ENCODE measurements at places on chromosomes 3 and 15.

- DNase-seq = no peak
Observed at GRCh38 chr15:59424616-59425015, 13.4 kb upstream of the FAM81A start.

GRCh38 chr3:172291650-172292049 lies 156.6 kb downstream of the GHSR start:
- DNase-seq = no peak

GRCh38 chr3:177144922-177145321 lies 52.4 kb downstream of the TBL1XR1 start:
- DNase-seq = no peak

- peak; percentile 45 for DNase-seq
Observed at GRCh38 chr15:80242132-80242769, 9.8 kb downstream of the CTXND1 start.

GRCh38 chr3:46693892-46694226 lies 380 bp upstream of the ALS2CL start:
- DNase-seq = no peak

- DNase-seq = no peak
Observed at GRCh38 chr3:140399871-140400270, 278.0 kb upstream of the TRIM42 start.

DNA sequence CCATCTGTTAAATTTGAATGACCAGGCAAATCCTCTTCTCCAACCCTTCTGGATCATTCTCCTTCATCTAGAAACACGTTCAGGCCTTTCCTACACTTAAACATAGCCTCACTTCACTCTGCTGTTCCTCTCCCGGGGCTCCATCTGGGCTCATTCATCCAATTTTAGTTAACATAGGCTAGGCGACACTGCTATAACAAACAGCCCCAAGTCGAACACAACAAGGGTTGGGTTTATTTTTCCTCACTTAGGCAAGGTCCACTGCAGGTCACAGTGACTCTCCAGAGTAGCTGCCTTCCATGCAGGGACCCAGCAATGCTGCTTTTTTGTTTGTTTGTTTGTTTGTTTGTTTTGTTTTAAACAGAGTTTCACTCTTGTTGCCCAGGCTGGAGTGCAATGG lies 250.8 kb downstream of the XXYLT1 start:
- DNase-seq = no peak

DNA sequence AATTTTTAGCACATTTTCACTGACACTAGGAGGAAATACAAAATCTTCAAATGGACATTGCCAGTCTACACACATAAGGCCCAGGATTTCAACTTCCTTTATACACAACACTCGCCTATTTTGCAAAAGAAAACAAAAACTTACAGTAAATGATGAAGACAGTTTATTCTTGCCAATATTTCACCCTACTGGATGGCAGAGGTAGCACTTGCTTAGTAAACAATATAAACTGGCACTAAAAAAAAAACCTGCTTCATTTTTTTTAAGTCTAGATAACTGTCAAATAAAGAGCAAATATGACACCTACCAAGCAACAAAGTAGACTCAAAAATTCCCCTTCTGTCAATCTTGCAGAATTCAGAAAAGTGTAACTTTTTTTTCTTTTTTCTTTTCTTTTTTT lies 204.0 kb downstream of the VPS13C start:
- no peak for DNase-seq

DNA sequence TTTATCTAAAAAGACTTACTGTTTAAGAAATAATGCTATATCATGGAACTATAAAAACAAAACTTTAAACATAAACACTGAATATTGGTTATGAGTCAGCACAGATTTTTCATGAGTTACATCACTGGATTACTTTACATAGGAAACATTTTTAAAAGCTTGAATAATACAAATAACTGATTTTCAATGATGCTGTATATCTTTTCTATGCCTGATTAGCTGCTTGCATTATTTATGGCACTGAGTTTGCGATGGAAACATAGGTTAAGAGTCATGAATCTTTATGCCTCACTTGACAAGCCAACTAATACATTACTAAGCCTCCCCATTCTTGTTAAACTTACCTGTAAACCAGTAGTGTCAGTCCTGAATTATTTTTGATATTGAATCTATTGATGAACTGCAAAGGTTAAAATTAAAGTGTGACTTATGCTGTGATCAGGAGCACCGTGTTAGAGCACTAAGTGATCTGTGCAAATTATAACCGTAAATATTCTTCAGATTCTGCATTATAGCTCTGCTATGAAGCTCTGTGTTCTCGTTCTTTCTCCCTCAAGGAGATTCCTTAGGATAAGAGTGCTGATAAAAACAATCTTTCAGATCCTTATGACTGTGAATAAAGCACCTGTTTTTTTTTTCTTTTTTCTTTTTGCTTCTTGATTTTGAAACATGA lies 437.3 kb upstream of the BCHE start:
- no peak for DNase-seq

DNA sequence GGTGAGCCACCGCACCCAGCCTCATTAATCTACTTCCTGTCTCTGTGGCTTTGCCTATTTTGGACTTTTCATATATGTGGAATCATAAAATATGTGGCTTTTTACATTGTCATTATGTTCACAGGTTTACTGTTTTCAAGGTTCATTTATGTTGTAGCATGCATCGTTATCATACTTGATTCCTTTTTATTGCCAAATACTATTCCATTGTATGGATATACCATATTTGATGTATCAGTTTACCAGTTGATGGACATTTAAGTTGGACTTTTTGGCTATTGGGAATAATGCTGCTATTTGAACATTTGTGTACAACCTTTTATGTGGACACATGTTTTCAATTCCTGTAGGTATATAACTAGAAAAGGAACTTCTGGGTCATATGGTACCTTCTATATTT lies 14.0 kb downstream of the GXYLT2 start:
- no peak for DNase-seq

DNA sequence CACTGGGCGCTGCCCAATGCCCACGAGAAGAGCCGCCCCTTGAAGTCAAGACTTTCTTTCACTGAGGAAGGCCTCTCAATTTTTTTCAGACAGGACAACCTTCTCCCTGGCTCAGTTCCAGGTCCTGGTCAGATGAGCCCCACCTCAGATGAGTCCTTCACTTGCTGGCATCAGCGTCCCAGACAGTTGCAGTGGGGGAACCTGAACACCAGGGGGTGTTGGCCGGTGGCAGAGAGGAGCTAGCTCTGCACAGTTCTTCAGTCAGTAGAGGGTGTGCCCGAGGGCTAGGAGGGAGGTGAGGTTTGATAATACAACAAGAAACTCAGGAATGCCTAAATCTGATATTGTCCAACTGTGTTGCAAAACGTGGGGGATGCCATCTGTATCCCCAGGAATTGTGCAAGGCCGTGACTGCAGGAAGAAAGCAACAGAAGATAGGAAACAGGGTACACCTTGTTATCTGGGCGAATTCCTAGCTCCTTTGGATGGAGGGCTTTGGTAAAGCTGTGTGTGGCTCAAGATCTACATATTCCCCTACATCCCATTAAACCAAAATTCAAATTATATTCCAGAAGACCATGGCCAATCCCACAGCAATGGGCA lies 34.3 kb downstream of the CCR3 start:
- peak; percentile 18 for DNase-seq

DNA sequence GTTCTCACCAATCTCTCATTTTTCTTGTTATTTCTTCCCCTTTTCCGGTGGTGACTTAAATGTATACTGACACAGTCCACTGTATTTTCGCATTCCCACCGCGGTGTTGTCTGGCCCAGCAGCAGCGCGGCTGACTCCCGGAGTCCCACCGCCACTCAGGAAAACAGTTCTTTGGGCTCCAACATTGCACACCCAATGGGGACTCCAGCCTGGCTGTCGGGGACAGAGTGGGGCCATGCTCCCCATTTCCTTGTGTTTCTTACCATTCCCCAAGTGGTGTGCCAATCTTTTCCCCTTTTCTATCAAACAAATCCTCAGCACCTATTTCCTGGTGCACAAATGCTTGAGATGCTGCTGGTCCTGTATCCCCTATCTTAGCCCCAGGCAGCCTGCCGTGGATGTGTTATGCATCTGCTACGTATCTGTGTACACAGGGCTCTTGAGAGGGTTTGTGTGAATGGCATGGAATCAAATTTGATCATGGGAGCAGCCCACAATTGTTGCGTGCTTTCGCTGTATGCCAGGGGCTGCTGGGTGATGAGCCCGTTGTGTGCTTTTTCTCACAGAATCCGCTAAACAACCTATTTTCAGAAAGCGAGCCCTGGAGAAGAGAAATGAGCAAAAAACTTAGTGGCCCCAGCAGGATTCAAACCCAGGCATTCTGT lies 219.1 kb upstream of the RGMA start:
- DNase-seq = no peak

DNA sequence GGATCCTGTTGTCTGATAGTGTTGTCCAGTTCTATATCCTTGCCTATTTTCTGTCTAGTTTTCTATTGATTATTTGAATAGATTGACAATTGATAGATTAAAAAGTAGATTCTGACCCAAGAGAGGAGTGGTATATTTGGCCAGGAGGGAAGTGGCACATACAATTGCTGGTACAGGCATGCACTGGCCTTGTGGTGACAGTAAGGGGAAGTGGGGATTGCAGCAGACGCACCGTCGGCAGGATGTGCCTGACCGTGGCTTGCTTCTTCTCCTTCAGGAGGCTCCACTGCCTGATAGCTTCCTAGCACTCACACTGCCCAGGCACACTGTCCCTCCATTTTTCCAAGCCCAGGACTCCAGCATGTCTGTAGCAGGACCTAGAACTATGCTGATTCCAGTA lies 10.5 kb downstream of the GABRG3 start:
- DNase-seq = no peak

- no peak for DNase-seq
Observed at GRCh38 chr3:149019580-149019979, 28.2 kb downstream of the GYG1 start.

DNA sequence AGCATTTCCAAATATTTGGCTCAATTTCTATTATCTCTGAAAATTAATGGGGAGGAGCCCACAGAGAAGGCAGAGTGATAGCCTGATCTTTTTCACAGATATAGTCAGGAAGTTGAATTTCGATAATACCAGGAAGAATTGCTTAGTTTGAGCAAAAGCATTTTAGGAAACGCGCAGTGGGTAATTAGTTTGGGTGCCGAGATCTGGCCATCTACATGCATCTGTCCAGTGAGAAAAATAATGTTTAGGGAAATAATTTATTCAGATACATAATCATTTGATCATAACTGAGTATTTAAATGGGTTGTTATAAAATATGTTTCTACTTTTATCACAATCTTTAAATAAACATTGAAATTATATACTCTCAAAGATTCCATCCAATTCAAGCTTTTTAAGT lies 653.9 kb downstream of the RBMS3 start:
- DNase-seq = no peak

DNA sequence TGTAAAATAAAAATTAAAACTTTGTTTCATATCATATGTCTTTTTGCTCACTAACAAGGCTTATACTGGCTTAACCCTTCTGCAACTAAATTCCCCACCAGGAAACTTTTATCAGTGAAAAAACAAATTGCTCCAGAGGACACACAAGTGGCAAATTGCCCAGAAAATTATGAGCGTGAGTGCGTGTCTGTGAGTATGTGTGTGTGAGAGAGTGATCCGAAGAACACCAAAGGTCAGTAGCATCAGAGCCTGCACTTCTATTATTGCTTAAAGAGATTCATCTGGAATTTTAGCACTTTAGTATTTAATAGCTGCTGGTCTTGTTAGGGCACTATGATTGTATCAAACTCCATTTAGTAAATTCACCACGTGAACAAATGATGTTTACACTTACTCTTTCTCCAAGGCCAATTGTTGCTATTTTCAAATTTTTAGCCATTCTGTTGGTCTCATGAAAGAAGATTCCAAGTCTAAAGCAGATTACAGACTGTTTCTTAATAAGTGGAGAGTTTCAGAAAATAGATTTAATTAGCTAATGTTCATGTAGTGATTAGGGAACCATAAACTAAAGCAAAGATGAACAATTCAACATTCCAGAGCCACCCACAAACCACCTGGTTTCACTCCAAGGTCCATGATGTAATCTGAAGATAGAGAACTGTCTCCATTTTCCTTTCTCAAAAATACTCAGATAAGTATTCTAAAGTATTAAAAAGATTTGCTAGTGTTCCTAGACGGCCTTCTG lies 91.1 kb upstream of the IL12A start:
- DNase-seq = no peak

DNA sequence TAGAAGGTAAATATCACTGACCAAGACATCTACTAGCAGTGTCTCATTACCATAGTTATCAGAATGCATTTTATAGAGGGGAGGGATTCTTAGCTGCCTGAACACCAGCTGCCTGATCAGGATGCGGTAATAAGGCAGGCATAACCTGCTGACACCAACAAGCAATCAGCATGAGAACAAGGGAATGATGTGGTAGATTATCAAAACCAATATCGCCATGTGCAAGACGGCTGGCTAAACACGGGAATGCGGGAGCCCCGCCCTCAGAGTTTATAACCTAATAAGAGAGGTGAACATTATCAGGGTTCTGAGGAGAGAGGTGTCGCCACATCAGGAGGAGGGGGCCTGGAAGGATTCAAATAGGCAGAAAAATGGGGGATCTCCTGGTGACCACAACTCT lies 20.5 kb downstream of the B4GALT4 start:
- DNase-seq = no peak

- DNase-seq = peak; percentile 75
Observed at GRCh38 chr15:52331490-52332240, 36.1 kb upstream of the MYO5C start.

DNA sequence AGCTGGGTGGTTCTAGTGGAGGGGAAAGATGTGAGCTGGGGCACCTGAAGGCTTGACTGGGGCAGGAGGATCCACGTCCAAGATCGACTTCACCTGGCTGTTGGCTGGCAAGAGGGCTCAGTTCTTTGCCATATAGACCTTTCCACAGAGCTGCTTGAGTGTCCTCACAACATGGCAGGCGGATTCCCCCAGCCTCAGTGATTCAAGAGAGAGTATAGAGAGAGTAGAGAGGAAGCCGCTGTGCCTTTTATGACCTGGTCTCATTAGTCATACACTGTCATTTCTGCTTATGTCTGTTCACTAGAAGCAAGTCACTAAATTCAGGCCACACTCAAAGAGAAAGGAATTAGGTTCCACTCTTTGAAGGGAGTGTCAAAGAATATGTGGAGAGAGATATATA lies 101.6 kb downstream of the APBA2 start:
- DNase-seq = no peak

DNA sequence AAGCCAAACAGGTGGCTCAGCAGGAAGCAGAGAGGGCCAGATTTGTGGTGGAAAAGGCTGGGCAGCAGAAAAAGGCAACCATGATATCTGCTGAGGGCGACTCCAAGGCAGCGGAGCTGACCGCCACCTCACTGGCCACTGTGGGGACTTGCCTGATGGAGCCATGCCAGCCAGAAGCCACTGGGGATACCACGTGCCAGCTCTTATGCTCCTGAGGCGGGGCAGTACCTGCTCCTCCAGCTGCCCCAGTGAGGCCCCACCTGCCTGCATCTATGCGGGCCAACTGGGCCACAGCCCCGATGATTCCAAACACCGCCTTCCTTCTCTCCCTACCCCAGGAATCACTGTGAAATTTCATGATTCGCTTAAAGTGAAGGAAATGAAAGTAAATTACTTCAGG lies 22.9 kb upstream of the ARIH1 start:
- DNase-seq = no peak

GRCh38 chr3:21310891-21311290 lies 440.1 kb downstream of the ZNF385D start:
- DNase-seq = no peak

Measured in A549 (cell line).